Heart left ventricle (tissue), 16 donors: ENCODE measurements at places on chromosomes 1 and 21. TPM values are rescaled to one million over a fixed set of nuclear protein-coding genes. Genes with fewer than 3 reads are reported as not detected.
A peak's percentile ranks its signal among the peaks of the same experiment; 100 is the strongest.

DNA sequence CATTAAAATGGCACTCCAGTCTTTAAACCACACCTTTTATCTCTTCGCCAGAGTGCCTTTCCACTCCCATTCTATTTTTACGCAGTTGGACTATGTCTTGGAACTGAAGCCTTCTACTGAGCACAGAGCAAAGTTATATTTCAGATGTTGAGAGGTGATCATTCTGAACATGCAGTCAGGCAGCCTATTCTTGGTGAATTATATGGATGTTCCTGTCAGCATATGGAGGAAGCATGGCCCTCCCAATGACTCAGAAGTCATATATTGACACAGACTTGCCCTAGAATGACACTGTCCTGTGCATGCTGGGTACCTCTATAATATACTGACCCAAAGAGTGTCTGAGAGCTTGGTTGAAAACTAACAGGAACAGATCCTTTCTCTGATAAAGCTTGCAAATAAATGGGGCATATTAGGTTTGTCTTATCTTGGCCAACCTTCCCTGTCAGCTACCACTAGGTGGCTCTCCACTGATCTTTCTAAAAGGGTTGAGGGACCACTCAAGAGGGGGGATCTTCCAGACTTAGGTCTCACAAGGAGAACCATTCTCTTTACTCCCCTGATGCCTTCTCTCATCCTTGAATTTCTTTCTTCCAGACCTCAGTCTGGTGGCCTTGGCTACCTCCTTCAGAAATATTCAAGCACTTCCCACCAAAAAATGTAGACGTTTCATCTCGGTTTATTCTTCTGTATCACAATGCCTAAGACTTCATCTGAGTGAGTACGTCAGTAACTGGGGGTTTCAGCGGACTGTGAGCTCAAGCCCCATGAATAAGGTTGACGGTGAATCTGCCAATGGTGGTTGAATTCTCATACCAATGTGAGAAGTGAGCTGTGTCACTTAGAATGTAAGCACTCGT is 11.8 kb upstream of the ALG14 start:
- no peak for DNase-seq

- DNase-seq, result no peak
These were observed 70.5 kb upstream of the HSPA13 start for GRCh38 chr21:14453339-14454015.

DNA sequence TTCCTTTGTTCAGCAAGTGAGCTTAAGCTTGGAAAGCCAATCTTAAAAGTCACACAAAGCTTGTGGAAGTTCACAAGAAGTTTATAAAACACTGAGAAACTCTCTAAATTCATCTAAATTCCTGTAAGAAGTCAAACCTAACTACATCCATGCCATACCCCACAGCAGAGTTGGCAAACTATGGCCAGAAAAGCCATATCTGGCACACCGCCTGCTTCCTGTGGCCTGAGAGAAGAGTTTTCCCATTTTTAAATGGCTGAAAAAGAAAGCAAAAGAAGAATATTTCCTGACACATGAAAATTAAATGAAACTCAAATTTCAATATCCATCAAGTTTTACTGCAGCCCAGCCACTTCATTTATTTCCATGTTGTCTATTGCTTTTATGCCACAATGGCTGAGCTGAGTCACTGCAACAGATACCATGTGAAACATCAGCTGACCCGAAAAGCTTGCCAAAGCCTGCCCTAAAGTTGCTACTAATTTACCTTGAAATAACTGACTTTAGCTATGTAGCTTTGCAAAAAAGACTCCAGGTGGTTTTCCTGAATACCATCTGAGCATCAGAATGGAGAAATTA is 237.1 kb downstream of the SLC45A1 start:
- no peak for DNase-seq

GRCh38 chr1:32066489-32066873 is 6.3 kb upstream of the TMEM39B start:
- DNase-seq, result peak; percentile 71

- no peak for DNase-seq
These were observed 150.3 kb downstream of the DMRTA2 start for GRCh38 chr1:50272912-50273311.

GRCh38 chr1:29574871-29575270 is 338.5 kb downstream of the PTPRU start:
- DNase-seq, result no peak

The MASP2 gene
- total RNA-seq, result not detected
